ENCODE measurements at places on chromosomes 5 and 9. TPM values are rescaled to one million over a fixed set of nuclear protein-coding genes. Genes with fewer than 3 reads are reported as not detected.
A peak's percentile ranks its signal among the peaks of the same experiment; 100 is the strongest.

GRCh38 chr5:154757814-154758406, 2.7 kb downstream of the LARP1 start:
- peak; percentile 56 for DNase-seq

- no peak for DNase-seq
These were observed 285.7 kb downstream of the HCN1 start for GRCh38 chr5:45410304-45410995.

GRCh38 chr9:130239363-130239695, 26.2 kb upstream of the HMCN2 start:
- DNase-seq = no peak

DNA sequence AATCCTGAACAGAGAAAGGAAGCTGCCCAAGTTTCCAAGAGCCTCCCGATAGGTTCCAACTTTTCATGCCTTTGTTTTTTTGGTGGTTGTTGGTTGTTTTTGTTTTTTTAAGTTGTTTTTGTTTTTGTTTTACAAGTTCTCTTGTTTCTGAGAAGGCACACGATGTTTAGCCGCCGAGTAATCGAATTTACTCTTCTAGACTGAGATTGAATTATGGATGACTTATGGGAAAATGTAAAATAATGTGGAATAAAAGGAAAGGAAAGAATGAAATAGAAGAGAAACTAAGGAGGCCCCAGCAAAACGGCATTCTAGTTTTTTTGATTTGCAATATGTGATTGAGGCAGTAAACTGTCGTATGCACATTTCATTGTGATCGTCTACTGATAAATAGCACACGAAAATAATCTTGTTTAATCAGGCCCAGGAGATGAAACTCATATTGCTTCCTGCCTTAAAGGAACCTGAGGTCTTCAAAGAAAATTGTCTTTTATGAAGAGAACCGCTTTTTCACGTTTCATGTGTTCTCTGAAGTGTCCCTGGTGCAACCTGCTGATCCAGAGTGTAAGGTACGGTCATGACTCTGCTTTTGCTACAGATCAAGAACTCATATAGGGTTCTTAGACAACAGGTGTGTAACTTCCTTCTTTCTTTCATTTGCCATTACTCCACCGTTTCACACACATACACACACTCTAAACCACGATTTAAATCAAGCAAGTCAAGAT, 1.3 kb upstream of the GNAQ start:
- DNase-seq = no peak

DNA sequence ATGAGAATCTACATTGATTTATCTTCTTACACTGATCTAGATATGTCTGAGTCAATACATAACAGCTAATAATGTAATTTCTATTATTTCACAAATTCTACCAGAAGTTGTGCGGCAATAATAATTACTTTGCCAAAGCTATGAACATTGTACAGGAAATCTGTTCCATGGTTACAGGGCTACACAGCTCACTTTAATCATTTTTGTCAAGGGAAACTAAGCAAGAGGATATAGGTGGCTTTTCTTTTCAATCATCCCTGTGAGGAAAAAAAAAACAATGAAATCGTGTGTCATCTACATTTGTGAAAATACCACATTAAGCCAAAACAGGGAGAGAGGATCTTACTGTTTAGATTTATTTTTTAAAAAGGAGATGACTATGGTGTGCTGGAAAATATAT, 717.4 kb downstream of the NR2F1-AS1 start:
- no peak for DNase-seq

DNA sequence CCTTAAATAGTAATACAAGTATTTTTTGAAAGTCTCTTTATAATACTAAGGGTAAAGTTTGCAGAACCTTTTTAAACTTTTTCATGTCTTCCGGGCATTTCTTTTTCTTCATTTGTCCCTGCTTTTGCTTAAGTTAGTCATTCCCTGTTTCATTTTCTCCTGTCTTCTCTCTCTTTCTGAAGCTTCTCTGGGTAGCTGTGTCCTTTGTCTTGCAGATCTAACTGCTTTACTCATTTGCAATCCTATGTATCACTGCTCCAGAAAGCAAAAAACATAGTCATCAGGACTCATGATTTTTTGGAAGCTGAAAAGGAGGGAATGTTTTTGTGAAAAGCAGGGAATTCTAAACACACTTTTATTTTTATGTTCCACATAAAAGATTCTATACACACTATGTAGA, 301.7 kb downstream of the MRPS30 start:
- no peak for DNase-seq

GRCh38 chr9:113875459-113876150, 504 bp upstream of the ZNF618 start:
- no peak for DNase-seq

The ITGA2 gene
- total RNA-seq = 1.7 TPM

The ALDH7A1 gene
- 4.8 TPM for total RNA-seq

The ADGRD2 gene
- total RNA-seq = not detected

The ABO gene
- total RNA-seq = not detected

The NR4A3 gene
- 53.1 TPM for total RNA-seq

The CSF2 gene
- total RNA-seq = 50.7 TPM

Measured in activated T-cell treated with anti-CD3 and anti-CD28 coated beads, Interleukin-2, amount 50 U/mL, for 72 hours (primary cell).